ENCODE measurements at places on chromosomes 12 and 14. TPM values are rescaled to one million over a fixed set of nuclear protein-coding genes. Genes with fewer than 3 reads are reported as not detected.

- H3K4me1 ChIP-seq: peaks cover 50% of the 10 kb centered on the region
- H3K36me3 ChIP-seq: no peaks in the 10 kb centered on the region
- no peaks in the 10 kb centered on the region for H3K27me3 ChIP-seq
- DNase-seq: no peak
These were observed 7.3 kb upstream of the RIN3 start for GRCh38 chr14:92506231-92506630.

DNA sequence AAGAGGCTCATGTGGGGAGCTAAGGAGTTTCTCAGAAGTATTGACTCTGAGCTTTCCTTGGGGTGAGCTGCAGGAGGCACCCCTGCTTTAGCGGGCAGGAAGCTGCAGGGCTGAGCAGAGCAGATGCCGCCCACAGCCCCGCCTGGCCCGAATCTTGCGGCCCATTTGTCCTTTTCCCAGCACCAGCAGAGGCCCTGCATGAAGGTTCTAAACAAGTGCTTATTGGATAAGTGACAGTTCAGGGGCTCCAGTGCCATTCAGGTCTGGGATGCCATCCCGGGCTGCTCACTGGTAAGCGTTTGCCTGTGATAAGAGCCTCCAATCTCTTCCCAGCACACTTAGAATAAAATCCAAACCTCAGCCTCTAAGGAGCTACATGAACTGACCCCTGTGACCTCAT lies 11.4 kb downstream of the RILPL1 start:
- H3K27ac ChIP-seq: no peak overlapping the region
- peaks cover 26% of the 10 kb centered on the region for H3K36me3 ChIP-seq
- H3K4me1 ChIP-seq: peaks cover 14% of the 10 kb centered on the region

DNA sequence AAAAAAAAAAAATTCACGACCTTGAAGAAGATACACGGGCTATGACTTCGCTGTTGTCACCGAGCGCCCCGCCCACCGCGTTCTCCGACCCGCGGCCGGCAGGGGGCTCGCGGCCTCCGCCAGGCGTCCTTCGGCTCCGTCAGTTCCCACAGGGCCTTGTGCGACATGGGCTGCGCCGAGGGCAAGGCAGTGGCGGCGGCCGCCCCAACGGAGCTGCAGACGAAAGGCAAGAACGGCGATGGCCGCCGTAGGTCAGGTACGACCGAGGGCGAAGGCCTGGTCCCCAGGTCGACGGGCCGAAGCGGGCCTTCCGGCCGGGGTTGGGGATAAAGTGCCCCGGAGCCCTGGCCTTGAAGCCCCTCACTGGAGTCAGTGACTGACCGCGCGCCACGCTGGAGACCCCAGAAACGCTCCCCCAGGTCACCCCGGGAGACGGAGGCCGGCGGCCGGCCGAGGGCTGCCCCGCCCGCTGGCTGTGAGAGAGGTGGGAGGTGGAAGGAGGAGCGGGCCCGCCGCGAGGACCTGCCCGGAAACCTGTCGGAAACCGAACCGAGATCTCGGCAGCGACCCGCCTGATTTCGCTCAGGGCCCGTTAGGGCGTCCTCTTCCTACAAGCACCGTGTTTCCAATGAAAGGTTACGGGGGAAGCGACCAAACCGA lies at the start of gene TXNRD1:
TXNRD1 (plus strand) TSS at position 142 of the 660 bp plus-strand sequence; CDS start at position 166, 24 bp downstream.
- no peak within 1 kb of the TSS for H3K27ac ChIP-seq
- peaks cover 65% of the 10 kb centered on the region for H3K4me1 ChIP-seq
- no peaks in the 10 kb centered on the region for H3K27me3 ChIP-seq
- peaks cover 5% of the 10 kb centered on the region for H3K36me3 ChIP-seq

- no peak for DNase-seq
- H3K36me3 ChIP-seq: peaks cover 16% of the 10 kb centered on the region
- no peak overlapping the region for H3K4me3 ChIP-seq
- H3K4me1 ChIP-seq: peaks cover 80% of the 10 kb centered on the region
- H3K27ac ChIP-seq: peak overlapping the region; percentile 93
These were observed 85.7 kb upstream of the USP44 start for GRCh38 chr12:95637010-95637409.

DNA sequence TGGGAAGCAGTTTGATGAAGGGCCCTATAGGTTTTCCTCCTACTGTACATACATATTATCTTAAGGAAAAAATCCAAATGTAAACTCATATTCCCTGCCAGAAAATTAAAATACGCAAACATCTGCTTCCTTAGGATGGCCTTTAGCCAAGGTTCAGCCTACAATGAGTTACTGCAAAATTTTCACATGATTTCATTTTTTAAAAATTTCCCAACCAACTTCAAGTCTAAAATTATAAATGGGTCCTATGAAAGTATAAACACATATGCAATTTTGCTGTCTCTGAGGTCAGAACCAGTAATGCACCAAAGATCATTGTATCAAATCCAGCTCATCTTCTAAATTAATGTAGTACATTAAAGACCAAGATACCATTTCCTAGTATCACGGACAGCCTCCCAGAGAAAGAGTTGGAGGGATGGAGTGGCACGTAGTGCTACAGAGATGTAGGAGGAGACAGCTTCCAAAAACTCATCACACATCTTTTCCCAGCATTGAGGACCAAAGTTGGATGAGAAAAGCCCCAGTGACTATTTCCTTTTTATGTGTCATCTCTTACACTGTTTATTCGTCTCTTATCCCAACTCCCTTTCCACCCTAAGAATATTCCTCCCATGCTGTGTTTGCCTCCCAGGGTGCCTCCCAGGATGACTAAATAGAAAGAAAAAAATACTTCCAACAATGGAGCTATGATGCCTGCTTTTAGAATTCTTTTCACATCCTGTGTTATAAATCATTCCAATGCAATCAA lies 92.3 kb upstream of the SLCO1C1 start:
- no peaks in the 10 kb centered on the region for H3K27me3 ChIP-seq
- peak overlapping the region; percentile 49 for H3K4me3 ChIP-seq
- H3K4me1 ChIP-seq: peaks cover 20% of the 10 kb centered on the region
- peak; percentile 33 for DNase-seq

Gene ABCD2
- not detected for total RNA-seq

Gene CDCA4
- 19.1 TPM for total RNA-seq

GRCh38 chr12:94183708-94184379 lies 35.5 kb downstream of the PLXNC1 start:
- H3K36me3 ChIP-seq: no peaks in the 10 kb centered on the region
- H3K27ac ChIP-seq: no peak overlapping the region
- H3K27me3 ChIP-seq: peaks cover 18% of the 10 kb centered on the region
- DNase-seq: no peak
- H3K4me1 ChIP-seq: no peaks in the 10 kb centered on the region
- H3K4me3 ChIP-seq: no peak overlapping the region

GRCh38 chr14:99463974-99464373 lies 16.7 kb downstream of the SETD3 start:
- H3K27ac ChIP-seq: no peak overlapping the region
- peaks cover 18% of the 10 kb centered on the region for H3K4me1 ChIP-seq
- DNase-seq: no peak
- H3K4me3 ChIP-seq: no peak overlapping the region

DNA sequence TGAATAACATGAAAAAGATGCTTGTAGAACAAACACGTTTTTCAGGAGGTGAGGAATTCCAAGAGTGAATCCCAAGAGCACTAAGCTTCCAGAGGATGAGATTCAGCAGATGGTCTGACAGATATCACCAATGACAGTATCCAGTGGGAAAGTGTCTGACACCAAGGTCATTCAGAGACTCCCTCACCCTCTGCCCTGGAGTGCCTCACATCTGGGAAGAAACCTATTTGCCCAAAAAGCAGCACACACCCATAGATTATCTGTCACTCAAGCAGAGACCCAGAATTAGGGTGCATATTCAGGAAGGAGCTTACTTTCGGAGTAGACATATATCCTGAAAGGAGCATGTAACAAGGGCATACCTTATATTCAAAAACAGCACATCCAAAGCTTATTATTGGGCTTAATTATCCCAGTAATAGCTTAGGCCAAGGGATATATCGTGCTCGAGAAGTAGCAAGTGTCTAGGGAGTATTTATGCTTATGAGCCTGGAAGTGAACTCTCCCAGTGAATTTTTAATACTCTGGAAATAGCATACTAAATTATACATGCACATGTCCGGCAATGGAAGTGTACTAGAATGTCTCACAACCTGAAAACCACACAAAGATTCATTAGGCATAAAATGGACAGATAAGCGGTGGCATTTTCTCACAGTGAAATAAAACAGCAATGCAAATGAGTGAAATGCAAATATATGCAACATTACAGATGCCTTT lies 998.1 kb upstream of the TMEM132C start:
- H3K27ac ChIP-seq: peak overlapping the region; percentile 42
- no peak for DNase-seq
- H3K27me3 ChIP-seq: no peaks in the 10 kb centered on the region
- peaks cover 21% of the 10 kb centered on the region for H3K36me3 ChIP-seq

DNA sequence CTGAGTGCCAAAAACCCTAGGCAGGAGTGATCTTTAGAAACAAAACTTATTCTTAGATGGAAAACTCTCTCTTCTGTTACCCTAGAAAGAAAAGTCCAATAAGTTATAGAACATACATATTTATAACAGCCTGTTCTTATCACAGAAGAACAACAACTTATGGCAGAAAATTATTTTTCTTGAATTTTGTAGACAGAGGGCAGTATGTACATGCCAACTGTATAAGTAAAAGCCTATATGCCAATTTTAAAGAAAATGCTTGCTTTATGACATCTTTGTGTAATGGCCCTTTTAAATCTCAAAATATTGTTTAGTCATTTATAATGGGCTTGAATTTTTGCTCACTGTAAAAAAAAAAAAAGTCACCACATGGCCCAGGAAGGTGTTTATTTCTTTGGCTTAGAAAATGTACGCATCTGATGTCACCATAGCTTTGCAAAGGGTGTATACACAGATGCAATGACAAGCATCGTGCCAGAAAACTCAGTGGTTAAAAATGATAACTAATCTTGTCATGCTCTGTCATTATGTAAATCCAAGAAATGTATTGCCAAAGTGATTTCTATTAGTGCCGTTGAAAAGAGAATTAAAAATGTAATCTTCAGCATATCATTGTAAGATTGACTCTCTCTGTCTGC lies 38.3 kb upstream of the GRIP1 start:
- H3K36me3 ChIP-seq: no peaks in the 10 kb centered on the region
- no peak overlapping the region for H3K4me3 ChIP-seq
- no peaks in the 10 kb centered on the region for H3K27me3 ChIP-seq

All from HFFc6 (cell line).